ENCODE measurements at places on chromosomes 2 and 18.

DNA sequence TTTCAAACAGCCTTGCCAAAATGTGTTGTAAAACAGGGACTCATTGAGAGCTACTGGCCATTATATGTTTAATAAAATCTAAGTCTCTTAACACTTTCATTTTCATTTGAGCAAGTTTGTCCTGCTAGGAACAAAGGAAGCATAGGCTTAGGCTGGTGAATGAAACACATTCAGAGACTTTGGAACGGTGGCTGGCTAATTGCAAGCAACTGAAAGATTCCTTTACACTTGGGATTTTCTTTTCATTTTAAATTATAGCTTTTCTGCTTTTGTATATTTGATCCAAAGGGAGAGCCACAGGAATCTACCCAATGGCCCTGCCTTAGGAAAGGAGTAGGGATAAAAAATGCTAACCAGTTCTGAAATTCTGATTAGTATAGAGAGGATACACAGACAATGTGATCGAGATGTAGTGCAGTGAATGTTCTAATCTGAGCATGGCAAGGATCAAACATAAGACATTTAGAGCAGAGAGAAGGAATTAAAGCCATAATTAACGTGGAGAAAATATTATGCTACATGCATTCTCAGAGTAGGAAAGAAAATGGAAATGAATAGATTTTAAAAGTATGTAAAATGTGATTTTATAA, 911.4 kb upstream of the SLC39A10 start:
- no peak for DNase-seq

DNA sequence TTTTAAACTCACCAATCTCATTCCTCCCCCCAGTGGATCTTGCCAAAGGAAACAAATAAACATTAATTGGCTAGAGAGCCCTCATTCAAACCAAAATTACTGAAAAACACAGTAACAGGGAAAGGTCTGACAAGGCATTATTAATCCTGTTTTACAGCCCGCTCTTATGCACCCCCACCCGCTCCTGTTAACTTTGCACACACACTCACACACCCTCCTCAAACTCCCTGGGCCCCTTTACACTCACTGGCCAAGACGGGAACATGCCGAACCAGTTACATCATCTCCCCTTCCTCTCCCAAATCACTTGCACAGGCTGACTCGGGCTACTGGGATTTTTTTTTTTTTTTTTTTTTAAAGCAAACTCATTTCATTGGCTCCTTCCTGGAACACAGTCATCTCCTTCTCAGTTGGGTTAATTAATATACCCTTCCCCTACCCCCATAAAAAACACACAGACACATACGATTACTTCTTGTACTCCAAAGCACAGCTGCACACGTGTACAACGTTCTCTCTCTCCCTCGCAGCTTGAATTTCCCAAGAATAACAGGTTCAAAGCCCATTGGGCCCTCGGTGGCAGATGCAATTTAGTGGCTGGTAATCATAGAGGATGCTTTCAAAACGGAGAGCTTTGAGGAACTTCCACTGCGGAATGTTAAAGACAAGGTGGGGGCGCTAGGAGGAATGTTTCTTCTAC, 31.8 kb downstream of the KLF7 start:
- no peak for DNase-seq

DNA sequence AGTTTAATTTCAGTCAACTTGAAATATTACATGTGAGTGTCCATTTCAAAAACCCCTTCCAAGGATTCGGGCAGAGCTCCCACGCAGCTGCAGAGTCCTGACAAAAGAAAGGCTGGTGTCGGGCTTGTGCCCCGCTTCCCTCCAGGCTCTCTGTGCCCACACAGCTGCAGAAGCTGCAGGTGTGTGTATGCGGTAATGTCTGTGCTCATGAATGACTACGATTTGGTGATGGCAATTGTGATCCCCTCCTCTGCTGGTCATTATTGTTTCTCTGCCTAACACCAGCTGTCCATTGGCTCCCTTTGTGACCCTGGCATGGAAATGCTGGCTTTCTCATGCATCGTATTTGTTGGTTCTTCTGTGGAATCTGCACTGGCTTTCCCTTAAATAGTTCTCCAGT, 224.8 kb downstream of the NUP35 start:
- no peak for DNase-seq

DNA sequence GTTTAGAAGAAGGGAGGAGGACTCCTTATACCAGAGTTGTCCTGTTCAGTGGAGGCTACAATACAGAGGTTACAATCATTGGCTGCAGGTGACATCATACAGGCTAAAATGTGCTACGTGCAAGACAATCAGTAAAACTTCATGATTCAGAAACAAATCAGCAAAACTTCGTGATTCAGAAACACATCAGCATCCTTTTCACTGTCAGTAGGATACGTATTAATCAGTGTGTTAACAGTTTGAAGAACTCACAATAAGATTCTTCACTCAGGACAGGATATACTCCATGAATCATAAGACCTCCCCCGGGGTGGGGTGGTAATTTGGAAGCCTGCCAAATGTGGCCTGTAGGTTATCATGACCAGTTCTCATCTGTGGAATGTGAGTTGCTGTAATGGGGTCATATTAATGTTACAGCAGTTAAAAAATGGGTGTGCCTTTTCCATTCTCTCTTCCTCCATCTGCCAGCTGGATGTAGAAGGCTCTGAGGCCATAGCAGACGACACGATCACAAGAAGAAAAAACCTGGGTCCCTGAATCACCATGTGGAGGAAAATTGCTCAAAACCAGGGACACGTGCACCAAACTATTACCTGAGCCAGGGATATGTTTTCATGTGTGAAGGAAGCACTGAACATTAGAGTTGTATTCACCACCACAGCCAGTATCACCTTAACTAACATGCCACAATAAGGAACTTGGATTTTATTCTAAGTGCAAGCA, 134.8 kb upstream of the CREB1 start:
- DNase-seq, result no peak

DNA sequence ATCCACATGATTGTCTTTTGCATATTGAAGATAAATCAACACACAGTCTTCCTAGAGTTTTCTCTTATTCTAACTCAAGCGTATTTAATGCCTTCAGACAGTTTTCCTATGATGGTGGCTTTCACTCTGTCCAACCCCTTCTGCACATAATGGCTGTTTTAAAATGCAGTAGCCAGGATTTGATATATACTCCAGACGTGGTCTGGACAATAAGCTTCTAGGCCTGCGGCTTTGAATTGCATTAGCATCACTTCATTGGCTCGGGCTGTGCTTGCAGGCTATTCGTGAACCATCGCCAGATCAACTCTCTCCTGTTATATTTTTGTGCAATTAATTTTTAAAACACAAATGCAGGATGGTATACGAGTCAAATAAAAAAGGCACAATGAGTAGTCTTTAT, 235.3 kb downstream of the BCL2 start:
- no peak for DNase-seq

DNA sequence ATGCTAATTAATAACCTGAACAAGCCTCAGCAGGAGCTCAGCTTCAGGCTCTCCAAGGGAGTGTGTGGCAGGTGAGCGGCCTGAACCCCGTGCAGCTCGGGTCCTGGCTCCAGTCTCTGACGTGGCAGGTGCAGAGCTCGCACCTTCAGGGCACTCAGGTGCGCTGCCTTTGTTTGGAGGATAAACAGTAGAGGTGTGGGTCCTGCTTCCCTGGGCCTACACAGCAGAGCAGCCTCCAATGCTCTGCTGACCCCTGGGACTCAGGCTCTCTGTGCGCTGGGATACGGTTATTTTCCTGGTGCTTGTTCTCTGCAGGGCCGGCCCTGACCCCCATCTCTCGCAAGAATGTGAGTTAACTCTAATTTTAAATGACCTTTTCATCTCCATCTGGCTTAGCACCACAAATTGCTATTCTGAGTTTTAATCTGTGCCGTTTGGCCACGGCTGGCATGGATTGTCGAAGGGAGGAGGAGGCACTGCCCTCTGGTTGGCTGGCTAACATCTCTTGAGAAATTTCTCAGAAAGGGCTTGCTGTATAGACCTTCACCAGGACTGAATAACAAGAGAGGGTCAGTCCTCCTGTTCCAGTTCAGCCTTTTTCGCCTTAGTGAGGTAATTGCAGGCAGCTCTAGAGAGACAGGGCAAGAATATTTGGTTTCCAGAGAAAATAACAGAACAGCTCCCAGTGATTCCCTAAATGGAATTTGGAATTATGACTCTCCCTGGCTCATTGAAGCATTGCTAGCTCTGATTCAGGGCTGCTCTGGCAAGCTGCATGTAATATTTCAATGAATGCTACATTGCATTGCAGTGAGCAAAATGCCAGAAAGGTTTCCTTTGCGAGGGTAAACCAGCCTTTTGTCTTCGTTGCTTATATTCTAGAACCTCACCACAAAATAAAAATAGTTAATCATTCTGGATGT, 161.8 kb downstream of the DCDC2C start:
- no peak for DNase-seq

- no peak for DNase-seq
Observed at GRCh38 chr2:108805782-108806181, 19.2 kb downstream of the CCDC138 start.

All from CD4-positive, alpha-beta T cell treated with Interleukin-1 beta for 1 hour (primary cell).